ENCODE measurements at places on chromosomes 2 and 18.

GRCh38 chr2:24351981-24352380, 8.4 kb downstream of the ITSN2 start:
- DNase-seq = no peak

DNA sequence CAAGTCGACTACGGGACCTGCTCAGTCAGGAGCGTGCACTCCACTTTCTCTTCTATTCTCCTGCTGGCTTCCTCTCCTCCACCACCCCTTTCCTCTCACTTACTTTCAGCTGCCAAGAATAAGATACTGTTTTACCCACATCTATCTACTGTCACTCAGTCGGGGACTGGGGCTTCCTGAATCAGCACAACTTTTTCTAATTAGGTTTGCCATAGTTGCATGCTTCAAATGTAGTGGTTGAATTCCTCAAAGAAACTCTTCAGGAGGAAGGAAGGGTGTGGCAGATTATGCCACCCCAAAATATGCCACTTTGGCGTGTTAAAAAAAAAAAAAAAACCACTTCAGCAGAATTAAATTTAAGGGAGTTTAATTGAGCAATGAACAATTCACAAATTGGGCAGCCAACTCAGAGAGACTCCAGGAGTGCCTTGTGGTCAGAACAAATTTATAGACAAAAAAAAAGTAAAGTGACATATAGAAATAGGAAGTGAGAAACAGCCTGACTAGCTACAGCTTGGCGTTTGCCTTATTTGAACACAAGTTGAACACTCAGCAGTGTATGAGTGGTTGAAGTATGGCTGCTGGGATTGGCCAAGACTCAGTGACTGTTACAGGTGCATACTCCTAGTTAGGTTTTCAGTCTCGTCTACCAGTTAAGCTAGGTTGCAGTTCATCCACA, 32.5 kb upstream of the RMDN2 start:
- DNase-seq = no peak

- no peak for DNase-seq
Observed at GRCh38 chr2:7060631-7061449, 143.6 kb downstream of the RNF144A start.

- peak; percentile 84 for DNase-seq
Observed at GRCh38 chr2:236972491-236973342, 113.0 kb upstream of the COPS8 start.

- no peak for DNase-seq
Observed at GRCh38 chr2:71066856-71067255, 1.6 kb upstream of the NAGK start.

- DNase-seq = no peak
Observed at GRCh38 chr2:80395251-80395650, 90.7 kb upstream of the LRRTM1 start.

GRCh38 chr2:212078103-212078502, 460.5 kb downstream of the ERBB4 start:
- no peak for DNase-seq

DNA sequence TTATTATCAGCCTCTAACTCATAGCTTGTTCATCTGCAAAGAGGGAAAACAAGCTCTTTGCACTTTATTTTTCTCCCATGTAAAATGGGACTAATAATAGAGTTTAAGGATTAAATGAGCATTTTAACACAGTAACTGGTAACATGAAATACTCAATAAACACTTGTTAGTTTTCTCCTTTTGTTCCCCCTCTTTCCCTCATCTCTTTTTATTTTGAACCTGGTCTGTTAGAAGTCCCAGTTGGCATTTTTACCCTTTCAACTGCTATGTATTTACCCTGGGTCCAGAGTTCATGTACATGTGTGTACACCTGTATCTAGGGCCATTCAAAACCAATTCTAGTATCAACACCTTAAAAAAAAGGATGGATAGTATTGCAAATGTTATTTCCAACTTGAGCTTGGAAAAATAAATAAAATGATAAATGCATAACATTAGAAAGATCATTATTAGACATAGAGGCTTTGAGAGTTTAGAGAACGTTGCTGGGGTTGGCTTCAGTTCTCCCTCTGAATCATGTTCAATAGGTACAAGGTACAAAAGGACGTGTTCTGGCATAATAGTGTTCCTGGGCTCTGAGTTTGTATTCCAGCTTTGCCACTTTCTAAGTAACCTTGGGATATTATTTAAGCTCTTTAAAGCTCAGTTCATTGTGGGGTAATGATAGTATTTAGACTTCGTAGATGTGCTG, 5.2 kb upstream of the VPS54 start:
- DNase-seq = no peak

GRCh38 chr2:127551221-127551930, 15.9 kb downstream of the MYO7B start:
- no peak for DNase-seq

- DNase-seq = peak; percentile 27
Observed at GRCh38 chr2:203759690-203760365, 53.4 kb downstream of the CD28 start.

GRCh38 chr2:198883604-198884003, 574.1 kb downstream of the SATB2 start:
- DNase-seq = peak; percentile 24

DNA sequence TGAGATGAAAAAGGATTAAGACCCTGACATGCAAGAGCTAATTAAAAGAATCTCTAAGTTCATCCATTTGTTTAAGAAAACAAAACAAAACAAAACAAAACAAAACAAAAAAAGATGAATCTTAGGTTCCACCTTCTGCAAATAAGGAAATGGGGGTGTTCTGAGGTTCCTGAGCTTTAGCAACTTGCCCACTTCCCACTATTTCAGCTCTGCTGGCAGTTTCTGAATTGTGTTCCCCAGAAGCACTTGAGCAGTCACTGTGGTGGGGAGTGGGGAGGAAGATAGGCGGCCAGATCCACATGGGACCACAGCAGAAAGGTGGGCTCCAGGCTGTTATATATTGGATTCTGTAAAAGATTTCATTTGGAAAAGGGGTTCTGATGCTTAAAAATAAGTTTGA, 20.3 kb downstream of the INO80C start:
- no peak for DNase-seq

- DNase-seq = peak; percentile 85
Observed at GRCh38 chr2:120736624-120737339, 1.1 kb downstream of the GLI2 start.

GRCh38 chr2:24102677-24103076, 18.0 kb upstream of the TP53I3 start:
- no peak for DNase-seq

- DNase-seq = peak; percentile 29
Observed at GRCh38 chr2:160210599-160211138, 10.6 kb upstream of the ITGB6 start.

DNA sequence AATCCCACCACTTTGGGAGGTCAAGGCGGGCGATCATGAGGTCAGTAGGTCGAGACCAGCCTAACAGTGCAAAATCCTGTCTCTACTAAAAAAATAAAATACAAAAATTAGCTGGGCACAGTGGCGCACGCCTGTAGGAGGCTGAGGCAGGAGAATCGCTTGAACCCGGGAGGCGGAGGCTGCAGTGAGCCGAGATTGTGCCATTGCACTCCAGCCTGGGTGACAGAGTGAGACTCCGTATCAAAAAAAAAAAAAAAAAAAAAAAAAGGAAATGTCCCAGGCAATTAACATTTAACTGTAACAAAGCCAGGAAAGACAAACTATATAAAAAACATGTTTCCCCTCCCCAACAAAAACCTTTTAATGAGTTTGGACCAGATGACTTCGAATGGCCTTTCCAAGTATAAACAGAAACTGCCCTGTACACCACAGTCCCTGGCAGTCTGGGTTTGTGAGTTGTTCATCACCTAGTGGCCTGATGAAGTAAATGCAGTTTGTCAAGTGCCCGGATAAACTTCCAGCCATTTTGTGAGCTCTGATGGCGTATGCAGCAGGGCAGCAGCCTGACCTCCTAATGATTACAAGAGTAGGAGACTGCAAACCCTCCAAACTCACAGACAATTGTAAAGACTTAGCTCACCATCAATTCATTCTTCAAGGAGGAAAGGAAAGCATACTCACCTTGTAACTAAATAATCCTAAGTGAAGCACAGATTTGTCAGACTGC, 16.6 kb upstream of the PCBP1 start:
- DNase-seq = peak; percentile 90

DNA sequence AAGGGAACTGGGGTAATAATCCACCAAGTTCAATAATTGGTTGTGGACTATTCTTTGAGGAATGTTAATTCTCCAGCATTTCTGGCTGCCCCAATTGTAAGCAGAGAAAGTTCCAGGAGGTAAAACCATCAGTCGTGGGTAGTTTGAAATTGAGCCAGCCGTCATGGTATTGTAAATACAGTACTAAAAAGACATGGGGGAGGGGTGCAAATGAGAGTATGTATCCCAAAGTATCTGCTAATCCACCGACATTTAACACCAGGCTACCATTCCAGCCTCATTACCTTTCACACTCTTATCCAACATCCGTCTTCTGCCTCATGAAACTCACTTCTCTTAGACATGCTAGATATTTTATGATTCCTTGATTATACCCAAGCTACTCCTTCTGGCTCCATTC, 507.9 kb downstream of the ERBB4 start:
- no peak for DNase-seq

DNA sequence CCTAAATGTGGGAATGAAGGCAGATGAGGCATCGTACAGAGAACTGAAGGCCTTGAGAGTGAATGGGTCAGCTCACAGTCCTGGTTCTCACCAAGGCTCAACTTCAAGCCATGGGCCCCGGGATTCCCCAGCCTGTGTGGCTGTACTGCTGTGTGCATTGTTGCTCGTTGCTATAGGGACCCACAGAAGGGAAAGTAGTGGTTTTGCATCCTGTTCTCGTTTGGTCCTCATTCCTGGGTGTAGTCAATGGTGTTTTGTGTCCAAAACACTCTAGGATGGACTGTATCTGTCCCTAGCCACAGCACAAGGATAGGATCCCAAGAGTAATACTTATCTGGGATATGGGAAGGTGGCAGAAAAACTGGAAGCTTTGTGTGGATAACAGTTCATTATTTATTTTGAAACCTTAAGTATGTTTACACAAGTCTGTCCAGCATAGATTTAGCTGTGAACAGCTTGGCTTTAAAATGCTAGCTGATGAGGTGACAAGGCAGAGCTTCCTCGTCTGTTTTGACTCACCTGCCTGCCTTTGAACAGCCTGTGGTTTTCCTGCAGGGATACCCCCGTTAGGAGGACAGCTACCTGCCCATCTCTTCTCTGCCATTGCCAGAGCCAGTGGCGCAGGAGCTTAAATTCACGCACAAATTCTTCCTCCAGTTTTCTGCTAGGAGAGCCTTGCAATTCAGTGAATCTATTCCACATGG, 85.0 kb downstream of the WDSUB1 start:
- DNase-seq = no peak

DNA sequence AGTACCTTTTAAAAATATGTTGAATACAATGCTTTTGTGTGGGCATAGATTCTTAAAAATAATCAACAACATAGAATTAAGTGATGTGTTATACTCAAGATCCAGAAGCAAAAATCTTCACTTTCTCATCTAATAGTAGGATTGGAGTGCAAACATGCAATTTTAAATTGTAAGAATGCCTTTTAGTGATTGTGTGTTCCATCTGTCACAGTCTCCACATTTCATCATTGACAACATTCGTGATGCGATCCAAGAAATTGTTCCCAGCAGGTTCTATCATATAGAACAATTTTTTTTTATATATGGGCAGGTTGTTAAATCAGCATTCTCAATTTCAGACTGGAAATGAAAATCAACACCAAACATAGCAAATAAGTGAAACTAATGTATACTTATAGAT, 1671.8 kb upstream of the SLC39A10 start:
- DNase-seq = no peak

DNA sequence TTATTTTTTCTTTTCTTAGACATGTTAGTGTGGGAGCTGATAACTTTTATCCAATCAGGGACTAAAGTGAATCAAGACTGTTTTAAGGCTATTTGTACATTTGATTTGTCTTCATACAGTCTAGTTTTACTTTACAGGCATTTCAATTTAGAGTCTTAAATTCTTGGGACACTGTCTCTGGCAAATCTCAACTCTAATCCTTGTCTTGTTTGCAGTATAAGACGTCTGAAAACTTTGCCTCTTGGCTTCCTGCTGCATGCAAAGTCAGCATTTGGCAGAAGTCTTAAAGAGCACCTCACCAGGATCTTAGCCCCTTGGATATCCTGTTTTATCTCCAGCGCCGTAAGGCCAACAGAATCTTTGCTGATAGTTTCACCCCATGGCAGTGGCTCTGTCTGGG, 30.3 kb downstream of the SPOPL start:
- DNase-seq = no peak

DNA sequence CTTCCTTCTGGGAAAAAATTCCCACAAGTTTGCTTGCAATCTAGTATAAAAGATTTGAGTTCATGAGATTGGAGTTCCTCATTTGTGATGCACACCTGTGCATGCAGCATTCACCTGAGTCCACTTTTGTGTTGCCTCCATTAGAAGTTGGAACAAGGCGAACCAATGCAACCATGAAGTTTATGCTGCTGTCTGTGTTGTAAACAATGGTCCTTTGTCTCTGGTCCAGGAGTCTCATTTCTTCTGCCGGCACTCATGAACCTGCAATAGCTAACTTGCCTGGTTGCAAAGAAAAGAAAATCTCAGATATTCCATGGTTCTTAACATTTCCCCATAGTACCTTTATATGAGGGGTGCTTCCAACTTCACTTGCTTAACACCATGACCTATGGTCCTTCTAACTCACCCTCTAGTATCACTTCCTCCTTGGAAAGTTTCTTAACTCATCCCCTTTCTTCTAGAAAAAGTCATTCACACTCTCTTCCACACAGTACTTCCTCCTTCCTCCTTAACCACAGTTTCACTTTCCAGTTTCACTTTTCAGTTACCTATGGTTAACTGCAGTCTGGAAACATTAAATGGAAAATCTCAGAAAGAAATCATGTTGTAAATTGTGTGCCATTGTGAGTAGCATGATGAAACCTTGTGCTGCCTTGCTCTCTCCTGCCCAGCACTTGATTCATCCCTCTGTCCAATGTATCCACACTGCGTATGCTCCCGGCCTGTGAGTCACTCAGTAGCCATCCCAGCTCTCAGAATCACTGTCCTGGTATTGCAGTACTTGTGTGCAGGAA, 128.8 kb upstream of the TRIB2 start:
- DNase-seq = peak; percentile 88

DNA sequence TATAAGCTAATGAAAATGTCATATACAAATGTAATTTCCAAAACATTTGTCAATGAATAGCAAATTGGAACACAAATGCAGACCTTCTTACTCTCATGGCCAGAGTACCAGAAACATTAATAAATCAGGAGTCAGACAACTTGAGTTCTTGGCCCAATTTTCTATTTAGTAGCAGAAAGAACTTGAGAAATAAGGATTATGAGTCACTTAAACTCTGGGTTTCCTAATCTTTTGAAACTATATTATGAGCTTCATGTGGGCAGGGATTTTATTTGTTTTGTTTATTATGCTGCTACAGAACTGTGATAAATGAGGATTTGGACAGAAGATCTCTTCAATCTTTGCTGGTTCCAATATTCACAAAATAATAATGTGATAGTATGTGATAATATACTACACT, 686.7 kb downstream of the NR4A2 start:
- no peak for DNase-seq

- no peak for DNase-seq
Observed at GRCh38 chr2:15293262-15293937, 267.7 kb downstream of the NBAS start.

Data from GM03348 (cell line).